ENCODE measurements at places on chromosomes 11 and 22.

DNA sequence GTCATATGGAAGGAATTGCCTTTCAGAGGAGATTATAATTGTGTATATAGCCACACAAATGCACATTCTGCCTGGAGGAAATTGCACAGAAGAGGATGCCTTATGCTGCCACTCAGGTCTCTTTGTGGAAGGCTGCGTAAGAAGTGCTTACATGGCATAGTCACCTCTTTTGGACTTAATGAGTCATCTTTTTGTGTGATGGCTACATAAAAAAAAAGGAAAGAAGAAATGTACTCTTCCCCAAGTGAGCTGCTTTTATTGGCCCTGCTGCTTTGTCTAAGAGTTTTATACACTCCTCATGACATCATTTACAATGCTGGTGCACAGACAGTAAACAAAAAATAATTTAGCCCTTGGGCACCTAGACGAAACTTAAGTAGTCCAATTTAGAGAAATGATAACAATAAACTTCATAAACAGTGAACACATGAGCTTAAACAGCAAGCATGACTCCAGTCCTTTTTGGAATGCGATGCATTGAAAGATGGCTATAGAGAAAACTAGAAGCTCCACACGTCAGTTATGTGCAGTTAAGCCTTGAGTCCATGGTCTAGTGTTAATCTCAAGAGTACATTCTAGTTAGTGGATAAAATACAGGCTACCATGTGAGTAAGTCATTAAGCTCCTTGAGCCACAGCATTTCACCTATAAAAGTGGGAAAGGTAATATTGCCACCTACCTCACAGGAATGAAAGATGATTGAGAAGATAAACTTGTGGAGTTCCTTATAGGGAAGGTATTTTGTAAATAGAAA lies 12.0 kb downstream of the CSTPP1 start:
- no peak for DNase-seq

DNA sequence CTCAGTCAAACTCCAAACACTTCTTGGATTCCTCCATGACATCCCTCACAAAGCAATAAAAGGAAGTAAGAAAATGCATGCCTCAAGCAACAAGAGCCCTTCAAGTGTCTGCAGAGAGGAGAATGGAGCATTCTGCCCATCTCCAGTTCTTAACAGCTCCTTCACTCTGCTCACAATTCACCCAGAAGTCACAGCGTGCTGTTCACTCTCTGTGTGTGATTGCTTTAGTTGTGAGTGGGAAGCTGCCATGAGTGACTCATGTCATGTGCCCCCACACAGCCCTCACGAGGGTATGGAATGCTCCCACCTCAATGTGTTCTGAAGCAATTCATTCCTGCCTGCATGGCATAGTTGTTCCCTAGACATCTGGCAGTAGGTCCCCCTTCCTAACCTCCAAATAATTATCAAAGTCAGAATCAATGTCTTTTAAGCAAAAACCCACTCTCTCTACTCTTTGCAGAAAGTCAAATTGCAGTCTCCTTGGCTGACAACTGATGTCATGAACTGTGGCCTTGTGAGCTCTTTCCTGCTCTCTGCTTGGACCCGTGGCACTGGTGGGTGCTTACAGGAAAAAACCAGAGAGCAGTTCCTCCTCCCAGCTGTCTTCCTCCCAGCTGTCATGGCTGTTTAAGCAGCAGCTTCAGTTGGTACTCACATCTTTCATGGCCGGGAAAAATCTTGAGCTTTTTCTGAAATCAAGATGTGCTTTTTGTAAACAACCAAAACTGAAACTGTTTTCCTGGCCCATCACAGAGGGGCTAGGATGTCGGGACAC lies 112.1 kb upstream of the SPON1 start:
- no peak for DNase-seq

DNA sequence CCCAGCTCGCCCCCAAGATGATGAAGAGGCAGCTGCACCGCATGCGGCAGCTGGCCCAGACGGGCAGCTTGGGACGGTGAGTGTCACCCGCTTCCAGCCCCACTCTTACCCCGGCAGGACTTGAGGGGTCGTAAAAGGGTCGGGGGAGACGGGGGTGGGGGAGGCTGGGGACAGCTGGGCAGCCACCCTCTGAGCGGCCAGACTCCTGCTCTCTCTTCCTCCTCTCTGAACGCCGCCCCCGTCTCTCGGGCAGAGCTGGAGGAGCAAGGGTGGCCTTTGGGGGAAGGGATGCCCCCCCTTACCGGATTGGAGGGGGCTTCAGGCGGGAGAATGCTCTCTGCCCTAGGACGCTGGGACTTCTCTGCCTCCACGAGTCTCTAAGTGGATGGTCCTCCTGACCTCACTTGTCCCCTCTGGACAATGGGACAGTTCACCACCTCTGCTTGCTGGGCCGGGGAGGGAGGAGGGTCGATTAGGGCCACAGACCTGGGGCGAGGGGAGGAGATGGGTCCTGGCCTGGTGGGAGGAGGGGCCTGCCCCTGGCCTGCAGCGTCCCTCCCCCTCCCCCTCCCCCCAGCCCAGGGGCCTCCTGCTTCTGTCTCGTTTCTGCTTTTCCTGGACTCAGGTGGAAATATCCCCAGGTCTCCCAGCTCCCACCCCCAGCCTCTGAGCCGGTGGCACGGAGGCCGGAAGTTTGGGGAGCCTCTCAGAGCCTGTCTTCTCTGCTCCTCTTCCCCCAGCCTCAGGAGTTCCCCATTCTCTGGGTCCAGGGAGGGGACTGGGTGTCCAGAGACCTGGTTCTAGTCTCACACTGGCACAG lies 512 bp downstream of the SH3BP1 start:
- DNase-seq = peak; percentile 58

- DNase-seq = no peak
Measured at GRCh38 chr11:100876815-100877520, 189.9 kb downstream of the ARHGAP42 start.

All from activated T-cell treated with anti-CD3 and anti-CD28 coated beads, Interleukin-2, amount 50 U/mL, for 24 hours (primary cell).